ENCODE measurements at places on chromosomes 6 and 20. TPM values are rescaled to one million over a fixed set of nuclear protein-coding genes. Genes with fewer than 3 reads are reported as not detected.

The NRSN2 gene
- 8.6 TPM for total RNA-seq

DNA sequence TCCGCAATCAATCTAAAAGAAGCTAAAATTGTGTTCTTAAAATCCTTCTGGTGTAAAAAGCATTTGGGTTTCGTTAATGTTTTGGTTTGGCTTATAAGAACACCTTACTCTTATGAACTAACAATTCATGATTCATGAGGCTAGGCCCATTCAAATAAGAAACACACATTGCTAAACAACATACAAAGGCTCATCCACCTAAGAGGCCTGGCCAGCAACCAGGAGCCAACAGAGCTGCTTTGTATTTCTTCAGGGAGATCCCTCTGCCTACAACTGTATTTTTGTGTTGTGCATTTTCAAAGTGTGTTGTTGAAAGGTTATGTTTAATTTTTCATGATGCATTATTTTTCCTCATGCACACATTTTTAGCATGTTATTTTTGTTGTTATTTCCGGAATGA lies 98.6 kb downstream of the PTPRK start:
- H3K4me1 ChIP-seq, result no peaks in the 10 kb centered on the region
- H3K4me3 ChIP-seq, result no peak overlapping the region
- no peaks in the 10 kb centered on the region for H3K36me3 ChIP-seq
- H3K27ac ChIP-seq, result no peak overlapping the region

DNA sequence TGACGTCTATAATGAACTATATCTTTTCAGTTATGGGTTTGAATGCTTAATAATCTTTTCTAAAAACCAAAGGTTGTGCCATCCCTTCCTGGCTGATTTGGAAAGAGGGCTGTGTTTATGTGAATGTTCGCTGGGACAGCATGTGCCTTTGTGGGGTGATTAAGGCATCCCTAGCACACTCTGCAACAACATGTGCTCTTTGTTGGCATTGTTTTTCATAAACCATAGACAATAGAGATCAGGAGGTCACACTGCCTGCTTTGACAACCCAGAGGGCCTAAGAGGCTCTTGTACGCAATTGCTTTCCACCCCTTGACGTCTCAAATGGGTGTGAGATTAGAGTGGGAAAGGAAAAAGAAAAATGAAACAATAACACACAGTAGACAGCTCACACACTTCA lies 116.0 kb downstream of the LRRC1 start:
- H3K4me3 ChIP-seq, result no peak overlapping the region
- no peak for DNase-seq
- H3K36me3 ChIP-seq, result peaks cover 22% of the 10 kb centered on the region
- no peaks in the 10 kb centered on the region for H3K4me1 ChIP-seq
- no peak overlapping the region for H3K27ac ChIP-seq

DNA sequence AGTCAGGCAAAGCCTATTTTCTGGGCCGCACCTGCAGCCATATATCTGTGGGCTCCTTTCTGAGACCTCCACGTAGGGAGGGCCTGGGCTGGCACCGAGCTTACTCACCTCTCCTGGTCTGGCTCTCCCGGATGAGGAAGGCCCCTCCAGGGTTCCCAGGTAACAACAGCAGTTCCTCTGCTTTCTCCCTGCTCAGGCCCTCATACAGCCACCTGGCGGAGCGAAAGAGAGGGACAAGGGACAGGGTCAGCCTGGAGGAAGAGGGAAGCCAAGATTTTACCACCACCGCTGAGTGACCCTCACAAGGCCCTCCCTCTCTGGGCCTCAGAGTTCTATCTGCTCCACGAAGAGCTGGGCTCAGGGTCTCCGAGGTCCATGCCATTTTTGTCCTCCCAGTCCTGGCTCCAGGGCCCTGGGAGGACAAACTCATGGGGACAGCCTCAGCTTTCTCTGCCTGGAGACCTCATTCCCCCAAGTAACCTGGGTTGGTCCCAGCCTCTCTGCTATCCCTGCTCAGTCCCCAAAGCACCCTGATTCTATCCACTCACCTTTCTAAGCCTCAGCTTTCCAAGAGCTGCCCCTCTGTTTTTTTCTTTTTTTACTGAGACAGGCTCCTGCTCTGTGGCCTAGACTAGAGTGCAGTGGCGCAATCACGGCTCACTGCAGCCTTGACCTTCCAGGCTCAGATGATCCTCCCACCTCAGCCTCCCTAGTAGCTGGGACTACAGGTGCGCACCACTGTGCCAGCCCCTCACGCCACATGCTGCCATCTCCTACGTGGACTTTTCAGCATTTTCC lies 13.3 kb downstream of the SLA2 start:
- DNase-seq, result no peak
- H3K27me3 ChIP-seq, result no peaks in the 10 kb centered on the region
- H3K27ac ChIP-seq, result no peak overlapping the region
- peaks cover 9% of the 10 kb centered on the region for H3K4me1 ChIP-seq

DNA sequence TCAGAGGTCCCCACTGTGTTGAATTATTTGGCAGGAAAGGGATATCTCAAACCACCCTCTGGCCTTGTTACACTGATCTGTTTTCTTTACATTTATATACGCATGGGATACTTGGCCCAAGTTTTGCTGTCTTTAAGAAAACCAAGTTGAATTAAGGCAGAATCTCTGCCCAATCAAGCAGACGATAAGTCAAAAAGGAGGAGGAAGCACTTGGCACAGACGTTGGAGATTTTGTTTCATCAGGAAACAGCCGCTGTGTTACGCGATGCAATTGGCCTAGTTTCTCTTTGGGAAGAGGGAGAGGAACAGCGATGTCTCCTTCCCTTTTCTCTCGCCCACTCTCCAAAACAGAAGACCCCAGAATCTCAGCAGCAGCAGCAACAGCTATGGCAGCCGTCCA lies 20.2 kb upstream of the NAA20 start:
- H3K27ac ChIP-seq, result no peak overlapping the region
- no peaks in the 10 kb centered on the region for H3K36me3 ChIP-seq
- DNase-seq, result no peak
- no peaks in the 10 kb centered on the region for H3K27me3 ChIP-seq
- no peaks in the 10 kb centered on the region for H3K4me1 ChIP-seq

GRCh38 chr20:24098886-24099285 lies 110.3 kb upstream of the GGTLC1 start:
- H3K27ac ChIP-seq, result no peak overlapping the region
- no peaks in the 10 kb centered on the region for H3K36me3 ChIP-seq
- DNase-seq, result no peak

GRCh38 chr6:32108094-32108627 lies 977 bp downstream of the TNXB start:
- no peak for DNase-seq
- H3K4me3 ChIP-seq, result no peak overlapping the region
- H3K4me1 ChIP-seq, result peaks cover 15% of the 10 kb centered on the region
- no peaks in the 10 kb centered on the region for H3K36me3 ChIP-seq
- H3K27ac ChIP-seq, result no peak overlapping the region

- H3K4me3 ChIP-seq, result no peak overlapping the region
- DNase-seq, result no peak
- H3K4me1 ChIP-seq, result no peaks in the 10 kb centered on the region
- no peaks in the 10 kb centered on the region for H3K36me3 ChIP-seq
- H3K27me3 ChIP-seq, result no peaks in the 10 kb centered on the region
Observed at GRCh38 chr20:17479063-17479657, 52.0 kb downstream of the BFSP1 start.

- no peaks in the 10 kb centered on the region for H3K36me3 ChIP-seq
- no peak overlapping the region for H3K4me3 ChIP-seq
- no peaks in the 10 kb centered on the region for H3K4me1 ChIP-seq
- peaks cover 2% of the 10 kb centered on the region for H3K27me3 ChIP-seq
- no peak overlapping the region for H3K27ac ChIP-seq
- no peak for DNase-seq
Observed at GRCh38 chr6:138347864-138348263, 29.8 kb upstream of the SMIM28 start.

DNA sequence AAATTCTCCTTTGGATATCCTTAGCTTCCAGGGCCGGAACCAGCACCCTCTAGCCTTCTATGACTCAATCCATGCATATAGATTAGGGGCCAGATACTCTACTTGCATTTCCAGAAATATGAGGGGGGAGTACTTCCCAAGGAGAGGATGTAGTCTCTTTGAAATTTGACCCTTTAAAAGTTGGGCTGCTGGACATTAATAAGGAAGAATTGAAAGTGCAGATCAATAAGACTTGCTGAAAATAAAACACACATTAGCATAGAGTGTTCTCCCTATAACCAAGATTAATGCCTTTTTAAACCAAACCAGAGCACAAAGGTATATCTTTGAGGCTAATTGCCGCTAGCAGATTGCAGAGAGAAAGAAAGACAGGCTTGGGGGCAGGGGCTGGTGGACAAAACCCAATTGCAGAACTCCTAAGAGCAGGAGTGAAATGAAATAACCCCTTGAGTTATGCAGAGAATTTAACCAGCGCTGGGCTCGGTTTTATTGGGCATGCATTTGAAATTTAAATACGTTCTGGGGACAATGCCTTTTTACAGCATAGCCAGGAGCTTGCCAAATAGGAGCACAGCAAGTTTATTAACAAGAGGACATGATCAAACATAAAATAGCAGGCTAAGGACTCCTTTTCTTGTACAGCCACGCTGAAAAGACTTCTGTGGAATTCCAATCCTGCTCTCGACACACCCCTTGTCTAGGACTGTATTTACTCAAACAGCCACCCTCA lies 108.2 kb upstream of the SALL4 start:
- H3K36me3 ChIP-seq, result no peaks in the 10 kb centered on the region
- no peaks in the 10 kb centered on the region for H3K27me3 ChIP-seq
- DNase-seq, result no peak
